ENCODE measurements at places on chromosomes 2 and 18. TPM values are rescaled to one million over a fixed set of nuclear protein-coding genes. Genes with fewer than 3 reads are reported as not detected.

The ERICH2 gene
- total RNA-seq = not detected

DNA sequence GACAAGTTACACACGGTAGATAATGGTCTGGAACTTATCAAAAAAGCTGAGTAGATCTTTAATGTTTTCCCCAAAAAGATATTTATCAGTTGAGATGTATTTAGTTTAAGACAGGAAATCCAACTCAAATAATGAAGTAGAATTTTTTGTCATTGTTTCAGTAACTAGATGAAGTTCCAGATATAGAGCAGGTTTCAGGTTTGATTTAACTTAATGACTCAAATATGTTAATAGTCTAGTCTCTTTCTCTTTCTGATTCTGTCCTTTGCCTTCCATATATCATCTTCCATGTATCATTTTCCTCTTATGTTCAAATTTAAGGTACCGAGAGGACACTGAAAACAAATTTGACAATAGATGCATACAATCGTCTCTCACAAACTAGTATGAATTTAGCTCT lies 23.6 kb upstream of the DOCK10 start:
- no peak for DNase-seq

The TTC27 gene
- 25.8 TPM for total RNA-seq

The EMILIN2 gene
- 48.2 TPM for total RNA-seq

- no peak for DNase-seq
Measured at GRCh38 chr18:63421514-63421913, 762 bp downstream of the VPS4B start.

DNA sequence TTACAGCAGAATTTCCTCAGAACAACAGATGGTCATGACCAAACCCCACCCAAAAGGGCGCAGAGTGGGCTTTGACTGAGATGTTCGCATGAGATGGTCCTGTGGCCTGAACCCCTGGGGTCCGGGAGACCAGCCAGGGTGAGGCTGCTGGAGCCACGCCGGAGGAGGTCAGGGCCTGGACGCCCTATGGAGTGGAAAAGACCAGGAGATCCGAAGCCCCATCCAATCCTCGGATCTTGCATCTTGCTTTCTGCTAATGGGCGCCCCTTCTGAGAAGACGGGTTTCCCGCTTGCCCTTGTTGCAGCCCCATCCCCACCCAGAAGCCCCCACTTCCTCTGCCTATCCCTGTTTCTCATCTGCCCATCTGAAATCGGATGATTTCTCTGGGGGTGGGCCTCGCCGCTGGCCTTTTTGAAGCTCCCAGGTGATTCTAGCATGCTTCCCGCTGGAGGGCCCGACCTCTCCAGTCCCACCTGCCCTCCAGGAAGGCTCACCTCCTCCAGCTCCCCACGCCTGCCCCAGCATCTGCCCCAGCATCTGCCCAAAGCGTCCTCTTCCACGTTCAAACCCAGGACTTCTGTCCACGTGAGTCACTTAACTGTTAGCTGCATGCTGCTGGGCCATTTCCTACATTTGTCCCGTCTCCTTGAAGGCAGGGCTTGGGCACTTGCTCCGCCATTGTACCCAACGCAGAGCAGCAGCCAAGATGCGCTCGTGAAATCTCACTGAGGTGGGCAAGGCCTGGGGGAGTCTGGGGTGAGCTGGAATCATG lies 4.3 kb upstream of the CNDP1 start:
- DNase-seq = no peak

DNA sequence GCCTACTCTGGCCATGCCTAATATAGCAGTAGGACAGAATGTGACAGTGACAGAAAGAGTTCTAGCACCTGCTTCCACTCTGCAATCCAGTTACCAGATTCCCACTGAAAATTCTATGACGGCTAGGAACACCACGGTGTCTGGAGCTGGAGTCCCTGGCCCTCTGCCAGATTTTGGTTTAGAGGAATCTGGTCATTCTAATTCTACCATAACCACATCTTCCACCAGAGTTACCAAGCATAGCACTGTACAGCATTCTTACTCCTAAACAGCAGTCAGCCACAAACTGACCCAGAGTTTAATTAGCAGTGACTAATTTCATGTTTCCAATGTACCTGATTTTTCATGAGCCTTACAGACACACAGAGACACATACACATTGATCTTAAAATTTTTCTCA lies 45.2 kb upstream of the TTR start:
- no peak for DNase-seq

The NGEF gene
- total RNA-seq = not detected

- DNase-seq = no peak
Measured at GRCh38 chr2:222264791-222265320, 33.9 kb downstream of the PAX3 start.

DNA sequence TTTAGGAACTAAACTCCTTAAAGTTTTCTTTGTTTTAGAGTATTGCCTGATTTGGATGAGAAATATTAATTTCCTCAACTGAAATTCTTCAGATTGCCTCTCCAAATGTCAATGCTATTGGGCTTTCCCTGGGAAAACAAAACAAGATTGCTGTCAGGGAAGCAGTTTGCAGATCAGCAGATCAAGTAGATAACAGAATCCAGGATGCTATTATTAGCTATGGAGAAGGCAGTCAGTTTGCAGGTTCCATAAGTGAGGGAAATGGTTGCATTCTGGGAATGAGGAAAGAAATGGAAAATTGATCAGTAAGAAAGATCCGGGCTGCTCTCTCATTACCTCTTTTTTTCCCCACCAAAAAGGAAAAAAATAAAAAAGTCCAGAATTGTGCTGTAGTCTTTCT lies 11.0 kb downstream of the LINC00305 start:
- no peak for DNase-seq

DNA sequence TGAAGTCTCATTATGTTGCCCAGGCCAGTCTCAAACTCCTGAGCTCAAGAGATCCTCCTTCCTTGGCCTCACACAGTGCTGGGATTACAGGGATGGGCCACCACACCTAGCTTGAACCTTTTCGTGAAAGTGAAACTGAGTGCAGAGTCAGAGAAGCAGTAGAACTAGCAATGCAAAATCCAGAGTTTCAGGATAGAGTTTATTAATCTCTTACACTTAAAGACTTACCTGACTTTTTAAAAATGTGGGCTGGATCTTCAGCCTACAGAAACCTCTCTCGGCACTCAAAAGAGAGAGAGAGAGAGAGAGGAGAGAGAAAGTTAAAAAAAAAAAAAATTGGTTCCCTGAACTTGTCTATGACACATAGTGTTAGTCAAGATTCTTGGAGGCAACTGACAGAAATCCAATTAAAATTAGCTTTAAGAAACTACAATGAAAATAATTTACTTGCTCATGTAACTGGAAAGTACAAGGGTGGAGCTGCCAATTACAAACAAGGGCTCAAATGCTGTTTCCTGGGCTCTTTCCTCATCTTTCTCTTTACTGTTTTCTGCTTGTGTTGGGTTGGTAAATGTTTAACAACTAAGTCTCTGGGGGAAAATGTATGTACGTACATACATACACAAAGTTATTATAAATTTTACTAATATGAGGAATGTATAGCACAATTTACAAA lies 98.1 kb upstream of the CERS6 start:
- DNase-seq = no peak

The LBX2 gene
- total RNA-seq = 0.97 TPM

GRCh38 chr2:126776255-126776654 lies 120.3 kb downstream of the GYPC start:
- peak; percentile 16 for DNase-seq

The ZSCAN30 gene
- 37.3 TPM for total RNA-seq

GRCh38 chr2:98637401-98638147 lies 29.2 kb downstream of the UNC50 start:
- DNase-seq = peak; percentile 31

DNA sequence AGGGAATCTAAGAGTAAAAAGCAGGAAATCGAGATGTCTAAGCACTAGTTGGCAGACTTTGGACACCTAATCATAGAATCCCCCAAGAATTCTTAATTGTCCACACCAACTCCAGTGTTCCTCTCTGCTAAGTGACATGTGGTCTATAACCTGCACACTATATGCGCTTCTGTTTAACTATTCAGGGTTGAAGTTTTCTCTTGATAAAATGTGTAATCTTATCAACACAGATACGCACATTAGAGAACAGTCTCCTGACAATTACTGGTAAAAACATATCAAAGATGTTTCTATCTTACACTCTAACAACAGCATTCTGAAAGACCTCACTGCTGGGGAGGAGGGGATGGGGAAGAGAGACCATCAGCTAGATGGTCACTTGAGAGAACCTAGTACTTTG lies 3.9 kb downstream of the ABCB11 start:
- no peak for DNase-seq

The KIF5C gene
- 6.1 TPM for total RNA-seq

The KCNJ13 gene
- not detected for total RNA-seq

The XDH gene
- not detected for total RNA-seq

GRCh38 chr2:140786585-140786984 lies 1344.2 kb downstream of the LRP1B start:
- DNase-seq = no peak

The SEMA4C gene
- 0.94 TPM for total RNA-seq

- DNase-seq = no peak
Measured at GRCh38 chr18:55998801-55999385, 410.9 kb upstream of the TCF4 start.

DNA sequence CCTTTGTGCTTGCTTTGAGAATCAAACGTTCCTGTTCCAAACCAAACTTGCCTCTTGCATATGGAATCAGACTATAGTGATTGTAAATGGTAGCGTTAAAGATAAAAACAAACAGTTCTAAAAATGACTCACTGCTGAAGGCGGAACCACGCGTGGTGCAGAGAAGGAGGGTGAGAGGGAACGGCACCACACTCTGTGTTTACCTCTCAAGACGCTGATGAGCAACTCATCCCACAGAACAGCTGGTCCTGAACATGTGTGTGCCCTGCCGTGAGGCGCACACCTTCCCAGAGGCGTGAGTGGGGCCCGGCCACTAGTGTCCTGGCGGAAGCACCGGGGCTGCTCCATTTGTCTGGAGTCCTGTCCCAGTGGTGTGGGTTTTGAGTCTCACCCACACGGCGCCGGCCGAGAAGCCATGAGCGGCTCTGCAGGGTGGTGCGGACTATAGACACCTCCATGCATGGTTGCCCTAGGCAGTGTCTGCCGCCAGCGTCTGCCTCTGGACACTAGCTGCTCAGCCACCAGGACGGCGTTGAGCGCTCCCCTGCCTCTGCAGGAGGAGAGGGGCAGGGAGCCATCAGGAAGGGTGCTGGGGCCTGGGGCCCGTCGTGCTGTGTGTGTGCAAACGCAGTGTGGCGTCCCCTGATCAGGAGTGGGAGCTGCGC lies 52.1 kb downstream of the NFATC1 start:
- DNase-seq = no peak

GRCh38 chr2:12265646-12266045 lies 451.1 kb upstream of the TRIB2 start:
- DNase-seq = no peak

DNA sequence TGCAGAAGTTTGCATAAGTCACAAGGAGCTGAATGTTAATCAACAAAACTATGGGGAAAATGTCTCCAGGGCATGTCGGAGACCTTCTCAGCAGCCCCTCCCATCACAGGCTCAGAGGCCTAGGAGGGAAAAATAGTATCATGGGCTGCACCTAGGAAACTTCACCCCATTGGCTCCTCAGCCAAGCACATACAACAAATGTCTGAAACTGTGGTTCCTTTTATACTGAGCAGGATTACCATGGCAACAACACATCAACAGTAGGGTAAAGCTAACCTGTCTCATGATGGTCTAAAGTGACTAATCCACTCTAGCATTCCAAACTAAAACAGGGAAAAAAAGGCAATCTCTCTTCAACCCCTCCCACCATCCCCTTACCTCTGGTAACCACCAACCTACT lies 3.2 kb upstream of the NEMP2 start:
- peak; percentile 63 for DNase-seq

GRCh38 chr2:127434515-127434914 lies 16.3 kb downstream of the PROC start:
- DNase-seq = no peak

GRCh38 chr2:95270541-95271081 lies 3.6 kb upstream of the PROM2 start:
- no peak for DNase-seq

DNA sequence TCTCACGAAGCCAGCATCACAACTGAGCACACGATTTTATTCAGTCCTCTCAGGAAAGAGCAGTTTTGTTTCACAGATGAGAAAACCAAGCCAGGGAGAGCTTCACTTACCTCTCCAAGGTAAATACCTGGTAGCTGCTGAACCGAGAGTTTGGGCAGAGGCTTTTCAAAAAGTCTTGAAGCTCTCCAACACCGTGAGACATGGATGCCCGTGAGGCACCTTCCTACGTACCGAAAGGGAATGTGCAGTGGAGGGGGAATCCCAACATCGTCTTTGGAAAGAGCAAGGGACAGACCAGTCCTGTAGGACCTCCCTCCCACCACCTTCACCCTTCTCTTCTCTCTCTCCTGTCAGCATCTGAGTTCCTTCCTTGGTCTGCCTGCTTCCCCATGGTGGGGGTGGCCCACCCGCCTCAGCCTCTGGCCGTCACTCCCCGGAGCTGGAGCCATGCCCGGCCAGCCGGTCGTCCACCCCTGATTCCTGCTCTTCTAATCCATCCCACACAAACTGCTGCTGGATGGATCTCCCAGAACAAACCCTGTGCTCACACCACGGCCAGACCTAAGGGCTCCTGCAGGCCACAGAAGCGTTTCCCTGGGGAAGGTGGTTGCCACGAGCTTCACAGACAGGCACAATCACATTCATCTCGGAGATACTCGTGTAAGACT lies 97.3 kb upstream of the SNTG2 start:
- no peak for DNase-seq

- no peak for DNase-seq
Measured at GRCh38 chr18:79211844-79212243, 142.7 kb downstream of the ATP9B start.

- DNase-seq = no peak
Measured at GRCh38 chr2:215447056-215447455, 11.2 kb upstream of the FN1 start.

- DNase-seq = no peak
Measured at GRCh38 chr2:188291617-188292347, at the start of gene GULP1. Gene GULP1 (plus strand): TSS chr2:188291874. CDS start chr2:188477703, 185,829 bp downstream.

- DNase-seq = no peak
Measured at GRCh38 chr2:234976479-234977227, 24.8 kb downstream of the SH3BP4 start.

- no peak for DNase-seq
Measured at GRCh38 chr2:76867854-76868253, 654.3 kb downstream of the LRRTM4 start.

The MRPL30 gene
- total RNA-seq = 18.5 TPM

The LONRF2 gene
- total RNA-seq = 0.29 TPM

The HOXD9 gene
- not detected for total RNA-seq

DNA sequence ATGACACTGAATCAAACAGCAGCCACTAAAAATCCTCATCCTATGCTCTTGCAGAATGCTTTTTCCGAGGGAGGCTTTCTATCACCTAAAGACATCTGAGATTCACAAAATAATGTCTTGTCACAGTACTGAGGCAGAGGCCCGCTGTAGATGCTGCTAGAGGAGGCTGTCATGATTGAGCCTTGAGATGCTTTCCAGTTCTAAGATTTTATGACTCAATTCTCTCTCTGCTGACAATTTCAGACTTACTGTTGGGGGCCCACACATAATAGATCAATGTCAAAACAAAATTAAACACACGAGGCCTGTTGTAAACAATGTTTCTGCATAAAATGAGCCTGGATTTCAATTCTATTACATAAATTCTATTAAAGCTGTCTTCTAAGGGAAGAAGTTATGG lies 132.7 kb upstream of the ARL4C start:
- no peak for DNase-seq

- no peak for DNase-seq
Measured at GRCh38 chr18:25332002-25332401, 20.0 kb downstream of the ZNF521 start.
